ENCODE measurements at places on chromosomes 12 and 14.

DNA sequence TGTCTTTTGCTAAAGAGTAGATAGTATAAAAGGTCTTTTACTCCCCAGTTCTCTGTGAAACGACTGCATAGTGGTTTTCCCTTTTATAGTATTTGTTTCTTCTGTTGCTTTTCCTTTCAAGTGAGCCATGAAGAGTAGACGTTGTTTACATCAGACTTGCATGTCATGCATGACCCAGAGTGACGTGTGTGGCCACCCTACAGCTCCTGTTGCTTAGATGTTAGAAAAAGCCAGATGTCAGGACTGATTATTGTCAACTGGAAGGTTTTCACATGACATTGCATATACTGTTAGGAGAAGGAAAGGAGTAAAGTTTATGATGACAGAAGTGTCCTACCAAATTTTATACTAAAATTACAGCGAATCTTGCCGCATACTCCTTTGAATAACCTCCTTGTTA lies 1.3 kb upstream of the RD3L start:
- no peak for DNase-seq

GRCh38 chr14:68688872-68689371 lies 103.9 kb downstream of the ZFP36L1 start:
- DNase-seq: no peak

DNA sequence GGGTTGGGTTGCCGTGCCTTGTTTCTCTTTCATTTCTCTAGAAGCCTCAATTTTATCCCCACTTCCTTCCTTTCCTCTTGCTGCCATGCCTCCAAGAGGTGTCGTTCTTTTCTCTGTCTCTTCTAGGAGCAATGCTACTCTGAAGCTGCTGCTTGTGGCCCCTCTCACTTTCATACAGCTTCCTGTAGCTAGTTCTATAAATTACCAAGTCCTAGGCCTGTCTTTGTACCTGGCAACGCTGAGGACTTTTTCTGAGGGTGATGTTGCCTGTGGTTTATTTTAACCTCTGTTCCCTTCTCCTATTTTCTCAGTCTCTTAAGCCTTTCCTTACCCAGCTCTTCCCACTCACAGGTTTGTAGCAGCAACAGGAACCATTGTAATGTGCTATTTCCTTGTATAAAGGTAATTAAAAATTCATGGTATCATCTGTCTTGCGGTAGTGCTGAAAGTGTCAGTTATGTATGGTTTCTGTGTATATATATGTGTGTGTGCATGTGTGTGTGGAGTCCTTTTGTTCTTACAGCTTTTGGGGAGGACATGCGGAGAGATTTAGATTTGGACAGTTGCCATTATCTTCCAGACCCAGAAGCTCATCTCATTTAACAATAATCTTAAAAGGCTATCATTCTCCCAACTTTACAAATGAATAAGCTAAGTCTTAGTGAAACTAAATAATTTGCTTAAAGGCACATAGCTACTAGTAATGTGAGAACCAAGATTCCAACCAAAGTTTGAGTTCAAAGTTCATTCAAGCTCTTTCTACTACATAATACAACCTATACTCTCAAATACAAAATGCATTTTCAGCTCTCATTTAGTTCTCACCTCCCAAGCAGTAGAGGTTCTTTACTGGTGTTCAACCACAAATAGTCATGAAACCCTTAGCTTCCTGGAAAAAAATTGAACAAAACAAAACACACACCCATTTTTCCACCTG lies 43.8 kb downstream of the DDHD1 start:
- DNase-seq: peak; percentile 49

GRCh38 chr12:94208622-94208966 lies 60.2 kb downstream of the PLXNC1 start:
- no peak for DNase-seq

DNA sequence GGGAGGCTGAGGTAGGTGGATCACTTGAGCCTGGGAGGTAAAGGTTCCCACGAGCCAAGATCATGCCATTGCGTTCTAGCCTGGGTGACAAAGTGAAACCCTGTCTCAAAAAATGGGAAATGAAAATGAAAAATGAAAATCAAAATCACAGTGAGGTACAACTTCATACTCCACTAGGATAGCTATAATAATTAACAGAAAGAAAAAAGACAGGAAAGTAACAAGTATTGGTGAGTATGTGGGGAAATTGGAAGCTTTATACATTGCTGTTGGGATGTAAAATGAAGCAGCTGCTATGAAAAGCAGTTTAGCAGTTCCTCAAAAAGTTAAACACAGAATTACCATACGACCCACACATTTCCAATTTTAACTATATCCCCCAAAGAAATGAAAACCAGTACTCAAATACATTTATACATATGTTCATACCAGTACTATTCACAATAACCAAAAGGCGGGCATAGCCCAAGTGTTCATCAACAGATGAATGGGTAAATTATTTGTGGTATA lies 22.2 kb downstream of the SGPP1 start:
- DNase-seq: no peak

- DNase-seq: no peak
Observed at GRCh38 chr14:91373591-91374254, 43.9 kb downstream of the CCDC88C start.

- DNase-seq: no peak
Observed at GRCh38 chr14:86912709-86913108, 1080.3 kb downstream of the GALC start.

- DNase-seq: no peak
Observed at GRCh38 chr14:25658988-25659387, 609.0 kb upstream of the STXBP6 start.

DNA sequence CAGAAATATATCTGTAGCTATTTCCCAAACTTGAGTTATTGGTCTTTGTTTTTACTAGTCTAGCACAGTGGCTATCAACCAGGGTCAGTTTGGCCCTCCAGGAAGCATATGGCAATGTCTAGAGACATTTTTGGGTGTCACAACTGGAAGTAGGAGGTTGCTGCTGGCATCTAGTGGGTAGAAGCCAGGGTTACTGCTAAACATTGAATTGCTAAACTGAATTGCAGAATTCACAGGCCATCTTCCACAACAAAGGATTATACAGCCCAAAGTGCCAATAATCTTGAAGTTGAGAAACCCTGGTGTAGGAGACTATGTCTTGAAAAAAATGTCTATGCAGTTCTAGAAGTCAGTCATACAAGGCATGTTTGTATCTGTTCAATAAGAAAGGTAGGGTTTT lies 27.7 kb downstream of the ARHGAP5 start:
- DNase-seq: no peak

GRCh38 chr14:64053694-64054669 lies 201.2 kb downstream of the SYNE2 start:
- DNase-seq: no peak

DNA sequence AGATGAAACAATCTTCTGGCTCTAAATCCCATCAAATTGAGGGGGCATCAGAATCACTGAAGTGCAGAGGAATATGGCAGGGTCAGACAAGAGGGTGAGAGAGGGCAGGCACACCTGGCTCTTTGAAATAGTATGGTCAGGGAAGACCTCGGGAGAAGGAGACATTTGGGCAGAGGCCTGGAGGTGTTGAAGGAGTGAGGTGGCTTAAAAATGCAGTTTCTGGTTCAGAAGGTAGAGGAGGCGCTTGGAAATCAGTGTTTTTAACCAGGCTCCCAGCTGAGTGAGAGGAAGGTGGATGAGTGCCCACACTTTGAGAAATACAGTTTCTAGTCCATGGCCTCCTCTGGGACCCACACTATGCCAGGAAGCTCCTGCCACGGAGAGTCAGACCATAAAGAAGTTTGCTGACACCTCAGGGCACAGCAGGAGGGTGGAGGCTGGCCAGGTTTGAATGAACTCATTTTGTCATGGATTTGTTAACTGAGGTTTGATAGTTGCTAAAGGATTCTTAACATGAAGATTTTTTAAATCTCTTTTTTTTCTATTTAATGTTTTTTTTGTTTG lies 20.1 kb downstream of the NID2 start:
- no peak for DNase-seq

- no peak for DNase-seq
Observed at GRCh38 chr12:111761706-111762105, 5.0 kb upstream of the ALDH2 start.

DNA sequence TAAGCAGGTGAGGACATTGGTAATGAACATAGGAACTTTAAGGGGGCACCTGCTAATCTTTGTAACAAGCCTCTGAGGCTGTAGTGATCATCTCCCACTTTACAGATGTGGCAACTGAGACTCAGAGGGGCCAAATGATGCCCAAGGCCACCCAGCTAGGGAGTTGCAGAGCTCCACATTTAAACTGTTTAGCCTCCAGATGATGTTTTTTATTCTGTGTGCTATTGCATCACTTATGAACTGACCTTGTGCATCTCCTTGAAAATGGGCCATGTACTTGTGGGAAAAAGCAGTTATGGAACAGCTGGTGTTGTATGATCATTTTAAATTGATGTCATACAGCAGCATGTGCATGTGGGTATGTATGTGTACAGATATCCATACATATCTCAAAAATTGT lies 41.4 kb downstream of the TPCN1 start:
- no peak for DNase-seq

- DNase-seq: no peak
Observed at GRCh38 chr12:95851606-95852005, 7.1 kb upstream of the SNRPF start.

GRCh38 chr12:127690161-127690560 lies 576.8 kb upstream of the TMEM132C start:
- no peak for DNase-seq

DNA sequence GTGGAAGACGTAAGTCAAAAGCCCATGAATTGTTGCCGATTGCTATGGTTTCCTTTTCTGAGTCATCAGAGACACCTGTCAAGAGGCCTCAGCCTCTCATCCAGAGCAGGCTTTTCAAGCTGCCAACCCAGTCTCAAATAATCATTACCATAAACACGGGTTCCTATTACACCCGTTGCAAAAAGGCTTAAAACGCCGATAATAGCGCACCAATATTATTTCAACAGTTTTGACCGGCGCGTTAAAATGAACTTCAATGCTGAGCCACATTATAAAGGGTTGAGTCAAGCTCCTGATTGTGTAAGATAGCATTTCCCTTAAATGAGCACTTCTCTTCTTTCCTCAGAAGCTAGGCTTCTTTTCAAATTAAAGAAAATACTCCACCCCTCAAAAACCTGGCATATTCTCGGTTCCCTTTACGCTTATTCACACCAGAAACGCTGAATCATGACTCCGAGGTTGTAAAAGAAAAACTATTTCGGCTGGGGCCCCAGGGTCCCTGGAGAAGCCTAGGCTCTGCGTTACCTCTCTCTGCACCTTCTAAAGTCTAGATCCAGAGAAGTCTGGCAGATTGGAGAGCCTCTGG lies 1.4 kb downstream of the TMTC1 start:
- DNase-seq: no peak

DNA sequence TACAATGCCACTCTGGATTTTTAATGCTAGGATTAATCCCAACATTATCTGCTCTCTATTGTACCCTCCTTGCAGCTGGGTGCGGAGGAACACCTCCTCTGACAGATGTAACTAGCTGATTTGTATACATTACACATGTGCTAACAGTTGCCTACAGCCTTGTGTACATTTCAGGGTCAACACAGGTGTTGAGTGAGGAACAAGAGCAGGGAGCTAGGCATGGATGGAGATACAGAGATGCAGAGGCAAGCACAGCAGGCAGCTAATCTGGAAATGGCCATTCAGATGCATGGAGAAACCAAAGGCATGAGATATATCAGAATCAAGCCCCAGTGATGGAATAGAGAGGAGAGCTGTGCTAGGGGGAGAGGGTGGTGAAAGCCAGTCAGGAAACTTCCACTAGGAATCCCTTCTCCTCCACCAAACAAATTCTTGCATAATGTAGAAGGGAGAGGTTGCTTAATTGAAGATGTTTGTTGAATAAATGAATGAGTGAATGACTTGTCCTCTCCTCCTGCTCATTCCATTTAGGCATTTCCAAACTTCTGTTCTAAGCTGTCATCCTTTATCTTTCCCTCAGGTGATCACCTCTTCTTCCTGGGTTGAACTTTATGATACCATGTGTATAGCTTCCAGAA lies 313.2 kb downstream of the ATP23 start:
- DNase-seq: no peak

- no peak for DNase-seq
Observed at GRCh38 chr12:46948936-46949545, 123.2 kb upstream of the SLC38A4 start.
